ENCODE measurements at places on chromosomes 3 and 15. TPM values are rescaled to one million over a fixed set of nuclear protein-coding genes. Genes with fewer than 3 reads are reported as not detected.

AP3B2 gene
- not detected for total RNA-seq

PODXL2 gene
- total RNA-seq, result 1.2 TPM

SLC9C1 gene
- not detected for total RNA-seq

CCR2 gene
- total RNA-seq, result 2.2 TPM

CCR5 gene
- 2.0 TPM for total RNA-seq

CFAP20DC gene
- 2.4 TPM for total RNA-seq

EXOG gene
- total RNA-seq, result 13.0 TPM

PPP1R14D gene
- not detected for total RNA-seq

IRAK2 gene
- 8.3 TPM for total RNA-seq

NLGN1 gene
- total RNA-seq, result not detected

MCTP2 gene
- total RNA-seq, result 41.7 TPM

GABRB3 gene
- 0.17 TPM for total RNA-seq

MORC1 gene
- not detected for total RNA-seq

STAC gene
- not detected for total RNA-seq

PLA2G4B gene
- total RNA-seq, result 6.0 TPM

INSYN1 gene
- total RNA-seq, result not detected

NECTIN3 gene
- total RNA-seq, result 11.3 TPM

EHHADH gene
- total RNA-seq, result 3.2 TPM

MON1A gene
- 6.3 TPM for total RNA-seq

TUSC7 gene
- not detected for total RNA-seq

CDHR4 gene
- 0.22 TPM for total RNA-seq

CORO2B gene
- 0.19 TPM for total RNA-seq

IL12A gene
- not detected for total RNA-seq

UBA3 gene
- total RNA-seq, result 79.0 TPM

CYP1A1 gene
- total RNA-seq, result 0.64 TPM

ATP13A5 gene
- not detected for total RNA-seq

ITPKA gene
- total RNA-seq, result 3.5 TPM

SAXO2 gene
- not detected for total RNA-seq

RTF1 gene
- 26.2 TPM for total RNA-seq

LNP1 gene
- total RNA-seq, result 1.9 TPM

LEKR1 gene
- total RNA-seq, result 0.59 TPM

VEPH1 gene
- not detected for total RNA-seq

DUOXA2 gene
- total RNA-seq, result not detected

KBTBD13 gene
- total RNA-seq, result not detected

STXBP5L gene
- total RNA-seq, result not detected

TM6SF1 gene
- total RNA-seq, result 2.2 TPM

NR2E3 gene
- not detected for total RNA-seq

GOLGA6L2 gene
- not detected for total RNA-seq

SLC35G2 gene
- total RNA-seq, result 2.1 TPM

P4HTM gene
- 32.7 TPM for total RNA-seq

CIDEC gene
- total RNA-seq, result not detected

RPSA gene
- total RNA-seq, result 2,738 TPM

KLHDC8B gene
- total RNA-seq, result 1.8 TPM

GOLGA8J gene
- total RNA-seq, result not detected

PAK6 gene
- 0.73 TPM for total RNA-seq

SNTN gene
- total RNA-seq, result not detected

CD80 gene
- total RNA-seq, result 3.4 TPM

XIRP1 gene
- total RNA-seq, result 1.6 TPM

OCA2 gene
- total RNA-seq, result not detected

LINGO1 gene
- not detected for total RNA-seq

ADAMTS9 gene
- total RNA-seq, result not detected

DPPA4 gene
- not detected for total RNA-seq
